ENCODE measurements at places on chromosomes 6 and 20.

- no peak for DNase-seq
Measured at GRCh38 chr20:44780226-44780625, 30.1 kb downstream of the RIMS4 start.

- no peak for DNase-seq
Measured at GRCh38 chr6:71333050-71333449, 44.4 kb downstream of the OGFRL1 start.

GRCh38 chr6:43793154-43793874 is 23.3 kb downstream of the VEGFA start:
- DNase-seq, result no peak

DNA sequence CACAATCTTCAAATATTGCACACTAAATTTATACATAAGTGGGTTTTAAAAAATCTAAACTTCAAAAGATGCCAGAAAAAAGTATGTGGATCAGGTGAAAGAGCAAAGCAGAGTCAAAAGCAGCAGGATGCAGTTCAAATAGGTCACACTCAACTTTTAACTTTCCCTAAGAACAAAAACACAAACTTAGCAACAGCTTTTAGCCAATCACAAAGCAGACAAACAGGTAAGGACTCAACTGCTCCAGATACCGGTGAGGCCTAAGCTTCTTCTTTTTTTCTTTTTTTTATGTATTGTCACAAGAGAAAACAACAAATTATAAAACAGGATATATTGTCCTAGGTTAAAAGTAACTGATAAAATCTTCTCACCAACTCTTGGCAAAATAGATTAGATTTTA is 74.7 kb downstream of the SESN1 start:
- peak; percentile 79 for DNase-seq

GRCh38 chr6:163054641-163055040 is 326.9 kb downstream of the PACRG start:
- DNase-seq, result no peak

- DNase-seq, result peak; percentile 56
Measured at GRCh38 chr6:90216072-90216977, 80.3 kb downstream of the BACH2 start.
